ENCODE measurements at places on chromosomes 7 and 10.

DNA sequence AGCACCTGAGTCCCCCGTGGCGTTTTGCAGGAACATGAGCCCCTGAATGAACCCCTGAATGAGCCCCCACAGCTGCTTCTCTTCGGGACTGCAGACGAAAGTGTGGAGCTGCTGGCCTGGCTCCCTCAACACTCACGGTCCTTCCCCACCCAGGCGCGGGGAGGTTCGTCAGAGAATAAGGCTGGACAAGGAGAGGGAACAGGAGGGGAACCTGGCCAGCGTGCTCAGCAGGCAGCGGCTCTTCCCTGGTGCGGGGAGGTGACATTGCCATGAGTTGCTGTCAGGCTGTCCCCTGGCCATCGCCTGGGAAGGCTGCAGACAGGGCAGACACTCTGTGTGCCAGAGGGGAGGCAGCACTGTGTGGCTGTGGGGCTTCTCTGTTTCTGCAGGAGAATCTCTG, 80.9 kb upstream of the SHH start:
- no peak for DNase-seq

DNA sequence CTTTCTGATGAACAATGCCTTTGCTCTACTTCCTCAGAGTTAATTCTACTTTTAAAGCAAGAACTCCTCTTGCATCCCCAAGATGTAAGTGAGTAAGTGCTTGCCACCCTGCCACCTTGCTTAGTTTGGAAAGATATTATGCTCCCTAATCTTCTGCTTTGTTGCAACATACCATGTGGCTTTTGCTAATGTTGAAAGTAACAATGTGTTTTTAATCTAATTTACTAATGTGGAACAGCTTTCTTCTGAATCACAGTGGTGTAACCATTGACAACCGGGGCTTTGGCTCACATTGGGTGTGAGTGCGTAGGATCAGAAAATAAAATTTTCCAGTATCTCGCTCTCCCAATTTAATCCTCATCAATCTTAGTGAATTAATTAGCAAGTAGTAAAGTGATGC, 254.1 kb upstream of the PTER start:
- DNase-seq = peak; percentile 19

- DNase-seq = peak; percentile 9
These were observed 1189.5 kb downstream of the GATA3 start for GRCh38 chr10:9243941-9244411.

- DNase-seq = no peak
These were observed 14.9 kb upstream of the DDC start for GRCh38 chr7:50580057-50580456.

DNA sequence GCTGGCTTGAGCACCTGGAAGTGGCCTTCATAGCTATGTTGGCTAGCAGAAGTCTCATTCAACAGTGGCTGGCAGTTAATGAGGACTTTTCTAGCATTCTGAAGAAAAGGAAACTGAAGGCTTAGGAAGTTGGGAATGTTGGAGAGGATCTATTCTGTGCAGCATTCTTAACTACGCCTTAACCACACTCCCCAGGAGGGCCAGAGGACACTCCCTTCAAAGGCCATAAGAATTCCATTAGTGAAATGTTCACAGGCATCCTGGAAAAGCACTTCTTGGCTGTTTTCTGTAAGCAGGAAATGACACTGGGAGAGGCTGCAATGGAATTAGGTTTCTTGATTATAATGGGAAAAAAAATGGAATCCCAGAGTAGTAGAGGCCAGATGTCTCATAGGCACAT, 188.9 kb downstream of the ARHGAP12 start:
- no peak for DNase-seq

GRCh38 chr10:5638494-5638893, 27.9 kb downstream of the ASB13 start:
- DNase-seq = no peak

GRCh38 chr10:14736600-14737081, 38.1 kb downstream of the FAM107B start:
- no peak for DNase-seq

DNA sequence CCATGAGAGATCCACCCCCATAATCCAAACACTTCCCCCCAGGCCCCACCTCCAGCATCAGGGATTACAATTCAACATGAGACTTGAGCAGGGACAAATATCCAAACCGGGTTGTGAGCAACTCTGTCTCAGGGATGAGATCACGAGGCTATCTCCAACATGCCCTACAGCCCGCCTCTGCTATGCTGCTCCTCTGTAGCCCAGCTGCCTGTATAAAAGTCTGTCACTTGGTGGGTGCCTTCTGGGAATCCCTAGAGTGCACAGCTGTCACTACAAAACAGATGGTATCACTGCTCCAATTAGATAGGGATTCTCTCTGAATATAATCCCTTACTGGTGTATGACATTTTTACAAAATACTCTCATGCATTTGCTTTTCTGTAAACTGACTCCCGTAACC, 114.9 kb upstream of the NANOS1 start:
- DNase-seq = no peak

DNA sequence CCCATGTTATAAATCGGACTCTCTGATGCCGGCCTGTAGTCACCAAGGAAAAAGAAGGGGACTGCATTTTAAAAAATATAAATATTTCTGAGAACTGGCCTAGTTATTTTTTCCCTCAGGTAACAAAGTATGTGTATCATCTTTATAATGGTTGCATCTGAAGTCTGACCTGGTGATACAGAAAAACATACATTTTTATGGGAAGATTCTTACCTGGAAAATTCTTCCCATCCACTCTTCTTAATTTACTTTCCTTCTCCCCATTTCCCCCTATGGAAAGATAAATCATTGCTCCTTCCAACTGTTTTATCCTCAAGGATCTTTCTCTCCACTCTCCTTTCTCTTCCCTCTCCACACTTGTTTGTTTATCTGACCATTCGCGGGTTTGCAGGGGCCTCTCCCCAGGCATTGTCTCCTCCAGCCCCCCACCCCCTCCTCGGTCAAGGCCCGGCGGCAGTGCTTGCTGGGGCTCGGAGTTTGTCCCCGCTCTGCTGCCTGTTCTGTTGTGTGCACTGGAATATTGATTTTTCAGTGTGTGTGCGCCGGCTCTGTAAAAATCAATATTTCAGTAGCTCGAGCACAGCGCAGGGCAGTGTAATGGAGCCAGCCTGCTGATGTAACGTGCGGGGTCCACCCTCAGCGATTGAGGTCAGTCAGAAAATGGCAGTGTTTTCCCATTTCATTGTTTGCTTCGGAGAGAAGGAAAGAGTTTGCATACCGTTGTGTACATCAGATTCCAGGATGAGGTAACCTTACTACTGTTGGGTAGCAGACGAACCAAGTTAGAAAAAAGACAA, 199.5 kb upstream of the NFE2L3 start:
- peak; percentile 95 for DNase-seq

GRCh38 chr10:32269343-32270100, 77.4 kb downstream of the EPC1 start:
- no peak for DNase-seq

DNA sequence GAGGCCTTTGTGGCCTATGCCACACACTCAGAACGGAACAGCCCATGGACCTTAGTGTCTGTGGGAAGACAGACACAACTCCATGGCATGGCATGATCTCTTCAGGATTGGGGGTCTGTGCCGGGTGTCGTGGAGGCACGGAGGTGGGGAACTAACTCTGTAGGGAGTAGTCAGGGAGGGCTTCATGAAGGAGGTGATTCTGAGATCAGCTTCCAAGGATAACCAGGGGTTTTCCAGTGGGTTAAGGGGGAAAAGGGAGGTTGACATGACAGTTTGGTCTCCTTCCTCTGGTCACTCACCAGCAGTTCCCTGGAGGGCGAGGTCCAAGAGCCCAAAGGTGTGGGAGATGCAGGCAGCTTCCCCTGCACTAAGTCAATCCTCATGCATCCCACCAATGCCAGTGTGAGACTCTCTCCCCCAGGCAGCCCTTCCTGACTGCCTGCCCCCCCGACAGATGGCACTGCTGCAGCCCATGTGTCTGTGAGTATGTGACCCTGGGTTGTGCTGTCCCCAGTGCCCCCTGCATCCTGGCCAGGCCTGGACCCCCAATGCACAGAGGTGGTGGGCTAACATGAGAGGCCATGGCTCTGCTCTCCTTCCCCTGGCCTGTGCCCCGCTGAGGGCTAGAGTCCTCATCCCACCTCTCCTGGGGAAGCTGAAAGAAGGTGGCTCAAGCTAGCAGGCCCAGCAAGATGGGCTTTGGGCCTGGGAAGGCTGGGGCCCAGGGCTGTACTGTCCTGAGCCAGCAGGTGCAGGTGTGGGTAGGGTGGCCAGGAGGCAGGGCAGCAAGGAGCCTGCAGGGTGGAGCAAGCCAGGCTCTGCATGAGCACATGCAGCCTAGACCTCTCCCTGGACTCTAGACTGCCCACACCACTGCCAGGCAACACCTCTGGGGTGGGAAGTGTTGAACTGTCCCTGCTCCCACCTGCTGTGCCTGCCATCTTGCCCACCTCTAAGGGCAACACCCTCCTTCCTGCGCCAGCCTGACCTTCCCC, 39.7 kb downstream of the RASGEF1A start:
- no peak for DNase-seq

GRCh38 chr7:141072548-141073172, 1.2 kb upstream of the TMEM178B start:
- peak; percentile 94 for DNase-seq

DNA sequence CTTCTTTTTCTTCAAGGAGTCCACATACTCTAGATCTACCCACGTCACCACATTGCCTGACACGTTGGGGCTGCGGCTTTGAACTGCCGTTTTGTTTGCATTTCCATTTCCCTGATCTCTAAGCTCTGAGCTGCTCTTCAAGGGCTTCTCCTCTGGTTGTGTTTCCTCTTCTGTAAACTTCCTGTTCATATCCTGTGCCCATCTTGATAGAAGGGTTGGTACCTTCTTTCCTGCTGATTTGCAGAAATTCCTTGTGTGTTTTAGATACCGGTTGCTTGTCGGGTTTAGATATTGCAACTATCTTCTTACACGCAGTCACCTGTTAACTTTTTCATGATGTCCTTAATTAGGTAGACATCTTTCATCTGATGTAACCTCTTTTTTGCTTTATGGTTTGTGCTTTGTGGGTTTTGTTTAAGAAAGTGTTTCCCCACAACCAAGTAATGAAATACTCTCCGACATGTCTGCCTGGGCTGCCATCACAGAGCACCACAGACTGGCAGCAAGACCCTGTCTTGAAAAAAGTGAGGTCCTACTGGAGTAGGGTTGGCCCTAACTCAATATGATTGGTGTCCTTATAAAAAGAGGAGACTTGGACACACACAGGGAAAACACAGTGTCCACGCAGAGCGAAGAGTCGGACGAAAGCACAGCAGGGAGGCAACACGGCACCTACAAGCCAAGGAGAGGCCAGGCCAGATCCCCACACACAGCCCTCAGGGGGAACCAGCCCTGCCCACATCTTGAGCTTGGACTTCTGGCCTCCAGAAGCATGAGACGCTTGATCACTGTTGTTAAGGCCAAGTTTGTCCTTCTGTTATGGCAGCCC, 99.1 kb upstream of the PDGFA start:
- no peak for DNase-seq

DNA sequence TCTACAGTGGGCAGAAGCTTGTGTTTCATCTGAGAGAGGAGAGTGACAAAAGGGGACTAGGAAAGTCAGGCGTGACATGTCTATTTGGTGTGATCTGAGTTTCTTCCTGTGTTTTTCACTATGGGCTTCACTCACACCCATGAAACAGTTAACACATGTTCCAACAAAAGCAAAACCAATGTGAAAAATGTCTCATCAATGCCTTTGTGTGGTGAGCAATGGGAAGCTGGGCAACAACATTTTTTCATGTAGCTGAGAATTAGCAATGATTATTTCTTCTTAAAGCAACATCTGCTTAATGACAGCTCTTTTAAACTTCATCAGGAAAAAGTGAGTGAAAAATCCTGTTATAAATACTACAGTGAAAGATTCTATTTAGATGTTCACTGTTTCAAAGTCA, 76.2 kb downstream of the NXPH1 start:
- no peak for DNase-seq

DNA sequence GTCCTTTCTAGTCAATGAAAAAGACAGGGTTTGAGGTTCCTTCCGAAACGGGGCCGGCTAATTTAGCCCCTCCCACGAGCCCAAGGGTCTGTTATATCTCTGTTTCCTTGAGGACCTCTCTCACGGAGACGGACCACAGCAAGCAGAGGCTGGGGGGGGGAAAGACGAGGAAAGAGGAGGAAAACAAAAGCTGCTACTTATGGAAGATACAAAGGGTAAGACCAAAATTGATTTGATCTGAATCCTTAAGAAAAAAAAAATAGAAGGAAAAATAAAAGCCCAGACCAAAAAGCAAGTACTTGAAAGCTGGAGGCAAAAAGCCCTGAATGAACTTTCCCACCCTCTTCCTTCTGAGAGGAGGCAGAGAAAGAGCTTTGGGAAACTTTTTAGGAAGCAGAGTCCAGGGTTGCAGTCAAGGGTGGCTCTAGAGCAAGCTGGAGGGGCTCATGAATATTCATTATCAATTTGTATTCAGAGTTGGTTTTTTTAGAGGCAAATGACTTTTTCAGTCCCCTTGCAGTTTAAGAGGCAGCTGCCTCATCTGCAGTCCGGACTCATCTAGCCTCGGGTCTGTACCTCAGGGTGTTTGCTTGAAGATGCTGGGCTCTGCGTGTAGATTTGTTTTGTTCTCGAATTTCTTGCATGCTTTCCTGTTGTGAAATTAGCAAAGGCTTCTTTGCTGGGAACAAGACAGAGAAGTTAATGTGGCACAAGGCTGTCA, at the start of gene ENTPD1:
ENTPD1 (plus strand) TSS at position 123 of the 721 bp plus-strand sequence; CDS start at position 200, 77 bp downstream.
- no peak for DNase-seq

DNA sequence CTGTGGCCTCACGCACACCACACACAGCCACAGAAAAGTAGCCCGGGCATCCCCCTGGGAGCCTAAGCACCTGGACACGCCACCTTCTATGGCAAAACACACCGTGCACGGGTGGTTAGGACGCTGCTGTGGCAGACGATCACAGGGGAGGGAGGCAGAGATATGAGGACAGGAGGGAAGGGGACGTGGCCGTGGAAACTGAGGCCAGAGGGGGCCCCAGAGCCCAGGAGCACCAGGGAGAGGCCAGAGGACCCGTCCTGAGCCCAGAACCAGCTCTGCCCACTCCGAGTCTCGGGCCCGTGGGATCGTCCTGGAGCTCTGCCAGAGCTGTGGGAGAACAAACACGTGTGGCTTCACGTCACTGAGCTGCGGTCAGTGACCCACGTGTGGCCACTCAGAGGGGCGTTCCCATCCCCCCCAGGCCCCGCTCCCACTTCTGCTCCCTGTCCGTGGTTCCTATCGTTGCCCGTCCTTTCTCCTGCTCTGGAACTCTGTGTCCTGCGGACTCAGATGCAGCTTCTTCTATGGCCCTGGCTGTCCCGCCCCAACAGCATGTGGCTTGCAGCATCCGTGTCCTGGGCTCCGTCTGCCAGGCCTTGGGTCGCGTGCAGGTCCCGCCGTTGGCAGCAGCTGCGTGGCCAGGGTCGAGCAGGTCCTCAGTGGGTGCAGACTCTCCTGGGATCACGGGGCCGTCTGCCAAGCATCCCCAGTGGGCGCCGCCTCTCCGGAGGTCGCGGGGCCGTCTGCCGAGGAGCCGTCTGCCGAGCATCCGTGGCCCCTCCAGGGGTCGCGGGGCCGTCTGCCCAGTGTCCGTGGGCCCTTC, 31.0 kb downstream of the GET4 start:
- DNase-seq = no peak

All from NCI-H1092 treated with DMSO at 0.1 percent for 48 hours (cell line).